ENCODE measurements at places on chromosomes 11 and 22.
A peak's percentile ranks its signal among the peaks of the same experiment; 100 is the strongest.

DNA sequence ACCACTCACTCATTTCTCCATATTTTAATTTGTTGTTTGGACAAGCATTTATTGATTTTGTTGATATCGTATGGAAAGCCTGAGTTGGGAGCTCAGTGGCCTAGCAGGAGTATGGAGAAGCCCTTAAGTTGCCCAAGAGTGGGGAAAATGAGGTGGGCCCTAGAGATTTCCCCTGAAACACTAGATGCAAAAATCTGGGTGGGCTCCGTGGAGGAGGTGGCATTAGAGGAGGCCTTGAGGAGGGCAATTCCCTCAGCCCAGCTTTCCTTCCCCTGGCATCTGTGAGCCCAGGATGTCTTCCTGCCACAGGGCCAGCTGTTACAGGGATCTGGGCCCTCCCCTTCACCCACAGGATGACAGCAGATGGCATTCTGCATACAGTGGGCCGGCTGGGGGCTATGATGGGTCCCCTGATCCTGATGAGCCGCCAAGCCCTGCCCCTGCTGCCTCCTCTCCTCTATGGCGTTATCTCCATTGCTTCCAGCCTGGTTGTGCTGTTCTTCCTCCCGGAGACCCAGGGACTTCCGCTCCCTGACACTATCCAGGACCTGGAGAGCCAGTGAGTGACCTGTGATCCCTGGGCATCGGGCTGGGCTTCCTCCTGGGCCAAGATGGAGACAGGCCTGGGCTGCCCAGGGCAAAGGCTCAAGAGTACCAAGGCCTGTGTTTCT lies 21.6 kb upstream of the SLC22A12 start:
- DNase-seq, result no peak

- no peak for DNase-seq
These were observed 25.3 kb downstream of the PPARA start for GRCh38 chr22:46175631-46176030.

DNA sequence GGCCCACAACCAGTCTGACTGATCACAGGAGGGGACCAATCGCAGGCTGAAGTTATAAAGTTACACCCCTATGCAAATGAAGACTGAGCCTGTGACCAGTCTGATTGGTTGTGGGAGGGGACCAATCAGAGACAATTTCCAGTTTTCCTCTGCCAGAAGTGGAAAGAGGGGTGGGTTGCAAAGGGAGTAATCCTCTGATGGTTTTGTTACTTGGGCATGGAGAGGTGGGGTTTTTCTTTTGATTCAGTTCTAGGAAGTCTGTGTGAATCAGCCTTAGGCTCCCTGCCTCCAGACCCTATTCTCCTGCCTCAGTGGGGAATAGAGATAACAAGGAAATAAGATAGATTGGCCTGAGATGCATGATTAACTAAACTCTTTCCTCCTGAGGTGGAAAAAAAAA lies 9.9 kb downstream of the OR6M1 start:
- no peak for DNase-seq

GRCh38 chr11:22707119-22707899 lies 40.9 kb downstream of the GAS2 start:
- no peak for DNase-seq

GRCh38 chr22:27577574-27577969 lies 224.0 kb downstream of the MN1 start:
- DNase-seq, result no peak

DNA sequence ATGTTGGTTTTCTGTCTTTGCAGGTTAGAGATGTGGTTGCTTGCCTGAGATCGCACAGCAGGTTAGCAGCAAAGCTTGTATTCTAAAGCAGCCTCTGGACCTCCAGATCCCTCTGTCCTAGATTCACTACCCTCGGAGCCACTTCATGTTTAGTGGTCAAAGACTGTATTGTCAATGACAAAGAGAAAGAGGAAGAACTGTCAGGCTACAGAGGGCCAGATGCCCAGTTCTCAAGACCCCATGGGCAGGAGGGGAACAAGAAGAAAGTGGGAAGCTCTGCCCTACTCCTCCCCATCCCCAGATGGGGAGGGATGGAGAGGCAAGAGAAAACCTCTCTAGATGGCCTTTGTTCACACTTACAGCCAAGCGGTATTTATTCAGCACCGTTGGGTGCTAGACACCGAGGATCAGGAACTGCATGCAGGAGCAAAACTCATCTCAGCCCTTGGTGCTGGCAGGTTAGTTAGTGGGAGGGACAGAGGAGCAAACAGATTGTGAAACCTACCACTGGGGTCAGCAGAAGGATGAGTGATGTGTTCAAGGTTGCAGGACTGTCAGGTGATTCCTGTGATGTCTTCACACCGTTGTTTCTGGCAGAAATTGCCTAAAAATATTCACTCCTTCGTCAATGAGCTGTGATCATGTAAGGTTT lies 38.3 kb upstream of the PTPRJ start:
- DNase-seq, result no peak

DNA sequence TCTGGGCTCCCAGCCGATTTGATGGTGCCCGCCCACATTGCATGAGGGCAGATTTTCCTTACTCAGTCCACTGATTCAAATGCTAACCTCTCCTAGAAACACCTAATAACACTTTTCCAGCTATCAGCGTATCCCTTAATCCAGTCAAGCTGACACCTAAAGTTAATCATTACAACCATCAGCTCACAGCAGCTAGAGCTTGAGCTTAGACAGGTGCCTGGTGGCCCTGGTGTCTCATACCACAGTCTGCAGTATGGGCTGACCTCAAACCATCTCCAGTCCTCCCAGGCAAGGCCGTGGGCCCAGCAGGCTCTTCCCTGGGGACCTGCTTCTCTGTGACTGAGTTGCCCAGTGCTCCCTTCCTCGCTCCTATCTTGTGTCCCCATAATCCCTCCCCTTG lies 174.4 kb upstream of the NECTIN1 start:
- DNase-seq, result no peak

DNA sequence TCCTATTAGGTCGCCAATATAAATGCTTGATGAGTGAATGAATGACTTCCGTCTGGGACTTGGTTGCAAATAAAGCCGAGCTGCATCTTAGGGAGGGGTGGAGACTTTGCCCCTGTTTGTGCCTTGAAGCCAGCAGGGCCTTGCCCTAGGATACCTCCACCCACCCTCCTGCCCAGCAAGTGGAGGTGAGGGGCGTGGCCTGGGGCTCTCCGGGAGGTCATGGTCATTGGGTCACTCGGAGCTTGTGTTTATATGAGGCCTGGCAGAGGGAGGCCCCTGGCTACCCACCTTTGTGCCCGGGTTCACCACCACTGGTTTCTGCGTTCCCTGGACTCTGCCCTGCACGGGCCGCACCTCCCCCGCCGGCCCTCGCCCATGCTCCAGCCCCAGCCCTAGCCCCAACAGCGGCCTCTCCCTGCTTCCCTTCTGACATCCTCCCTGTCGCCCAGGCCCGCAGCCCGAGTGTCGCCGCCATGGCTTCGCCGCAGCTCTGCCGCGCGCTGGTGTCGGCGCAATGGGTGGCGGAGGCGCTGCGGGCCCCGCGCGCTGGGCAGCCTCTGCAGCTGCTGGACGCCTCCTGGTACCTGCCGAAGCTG lies 4.3 kb downstream of the MPST start:
- no peak for DNase-seq

DNA sequence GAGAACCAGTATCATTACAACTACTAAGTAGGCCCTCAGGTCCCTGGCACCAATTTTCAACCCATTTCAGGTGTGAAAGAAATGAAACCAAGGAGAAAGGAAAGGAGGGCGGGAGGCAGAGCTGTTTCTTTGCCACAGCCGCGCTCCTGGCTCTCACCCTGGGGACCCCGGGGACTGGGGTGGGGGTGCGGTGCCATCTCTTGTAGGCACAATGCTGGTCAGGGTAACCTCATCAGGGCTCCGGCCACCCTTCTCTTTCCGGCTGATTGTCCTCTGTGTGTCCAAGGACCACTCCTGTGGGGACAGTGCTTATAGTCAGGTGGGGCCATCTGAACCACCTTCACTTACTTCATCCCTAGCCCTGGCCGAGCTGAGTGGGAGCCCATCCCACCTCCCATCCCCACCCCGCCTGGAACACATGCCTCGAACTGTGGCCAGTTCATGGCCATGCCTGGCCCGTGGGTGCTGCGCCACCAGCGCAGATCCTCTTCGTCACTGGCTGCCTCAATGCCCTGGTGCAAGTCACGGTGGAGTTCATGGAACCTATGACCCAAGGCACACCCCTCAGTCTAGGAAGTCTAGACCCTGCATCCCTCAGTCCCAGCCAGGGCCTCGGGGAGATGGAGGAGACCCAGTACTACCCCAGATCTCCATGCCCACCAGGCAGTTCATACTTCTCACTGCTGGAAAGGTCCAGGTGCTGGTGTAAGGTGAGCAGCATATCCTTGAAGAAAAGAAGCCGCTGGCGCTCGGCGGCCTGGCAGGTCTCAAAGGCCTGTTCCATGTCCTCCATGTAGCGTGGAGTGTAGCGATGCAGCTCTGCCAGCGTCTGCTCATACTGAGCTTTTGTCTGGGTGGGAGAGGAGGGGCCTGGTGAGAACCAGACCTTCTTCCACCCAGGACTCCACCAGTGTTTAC lies 2.3 kb upstream of the ARFGAP2 start:
- no peak for DNase-seq

- DNase-seq, result no peak
These were observed 10.7 kb downstream of the CARD10 start for GRCh38 chr22:37508431-37508992.

DNA sequence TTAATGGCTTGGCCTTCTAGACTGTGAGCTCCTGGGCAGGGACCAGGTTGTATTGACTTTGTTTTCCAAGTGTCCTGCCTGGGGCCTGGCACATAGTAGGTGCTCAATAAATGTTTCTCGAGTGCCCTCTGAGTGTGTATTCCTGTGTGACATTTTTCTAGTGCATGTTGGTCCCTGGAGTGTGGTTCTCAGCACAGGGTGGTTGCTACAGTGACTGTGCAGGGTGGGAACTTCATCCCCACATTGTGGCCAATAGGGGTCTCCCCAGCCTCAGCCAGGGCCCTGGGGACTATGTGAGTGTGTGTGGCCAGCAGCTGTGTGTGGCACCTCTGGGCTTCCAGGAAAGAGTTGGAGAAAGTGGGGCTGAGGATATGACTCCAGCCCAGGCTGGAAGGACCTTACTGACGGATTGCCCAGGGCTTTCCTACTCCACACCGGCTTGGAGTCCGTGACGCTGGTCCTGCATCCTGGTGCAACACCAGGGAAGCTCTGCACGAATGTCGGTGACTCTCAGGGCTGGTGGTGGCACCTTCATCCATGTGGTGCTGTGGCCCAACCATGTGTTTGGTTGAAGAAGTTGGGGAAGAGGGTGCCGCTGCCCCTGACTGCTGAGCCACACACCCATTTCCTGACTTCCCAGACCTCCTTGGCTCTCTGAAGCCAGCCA lies 9.0 kb upstream of the MARK2 start:
- DNase-seq, result no peak

GRCh38 chr11:63599211-63600122 lies 14.8 kb downstream of the PLAAT3 start:
- no peak for DNase-seq

GRCh38 chr11:13686776-13687175 lies 18.3 kb downstream of the FAR1 start:
- DNase-seq, result no peak

DNA sequence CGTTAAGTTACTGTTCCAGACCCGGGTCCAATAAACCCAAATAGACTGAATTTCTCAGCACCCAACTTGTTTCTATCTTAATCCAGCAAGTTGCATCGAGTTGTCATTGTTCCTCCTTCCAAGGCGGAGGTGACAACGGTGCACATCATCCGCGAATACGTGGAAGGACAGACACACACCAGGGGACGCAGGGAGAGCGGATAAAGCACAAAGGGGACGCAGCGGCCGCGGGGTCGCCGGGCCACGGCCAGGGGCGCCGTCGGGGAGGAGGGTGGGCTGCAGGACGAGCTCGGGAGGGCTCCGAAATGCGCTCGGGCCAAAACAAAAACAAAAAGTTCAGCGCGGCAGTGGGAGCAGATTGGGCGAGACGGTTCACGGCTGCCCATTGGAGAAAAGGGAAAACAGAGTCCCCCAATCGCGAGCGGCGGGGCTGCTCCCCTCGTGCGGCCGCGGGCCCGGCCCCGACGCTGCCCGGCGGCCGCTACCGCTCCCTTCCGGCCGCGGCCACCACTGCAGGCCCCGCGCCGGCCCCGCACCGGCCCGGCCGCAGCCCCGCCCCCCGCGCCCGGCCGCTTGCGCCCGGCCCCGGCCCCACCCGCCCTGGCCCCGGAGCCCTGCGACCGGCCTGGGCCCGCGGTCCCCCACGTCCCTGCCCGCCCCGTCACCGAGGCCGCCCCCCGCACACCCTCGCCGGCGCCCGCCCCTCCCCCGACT lies 518 bp downstream of the KMT5B start:
- no peak for DNase-seq

DNA sequence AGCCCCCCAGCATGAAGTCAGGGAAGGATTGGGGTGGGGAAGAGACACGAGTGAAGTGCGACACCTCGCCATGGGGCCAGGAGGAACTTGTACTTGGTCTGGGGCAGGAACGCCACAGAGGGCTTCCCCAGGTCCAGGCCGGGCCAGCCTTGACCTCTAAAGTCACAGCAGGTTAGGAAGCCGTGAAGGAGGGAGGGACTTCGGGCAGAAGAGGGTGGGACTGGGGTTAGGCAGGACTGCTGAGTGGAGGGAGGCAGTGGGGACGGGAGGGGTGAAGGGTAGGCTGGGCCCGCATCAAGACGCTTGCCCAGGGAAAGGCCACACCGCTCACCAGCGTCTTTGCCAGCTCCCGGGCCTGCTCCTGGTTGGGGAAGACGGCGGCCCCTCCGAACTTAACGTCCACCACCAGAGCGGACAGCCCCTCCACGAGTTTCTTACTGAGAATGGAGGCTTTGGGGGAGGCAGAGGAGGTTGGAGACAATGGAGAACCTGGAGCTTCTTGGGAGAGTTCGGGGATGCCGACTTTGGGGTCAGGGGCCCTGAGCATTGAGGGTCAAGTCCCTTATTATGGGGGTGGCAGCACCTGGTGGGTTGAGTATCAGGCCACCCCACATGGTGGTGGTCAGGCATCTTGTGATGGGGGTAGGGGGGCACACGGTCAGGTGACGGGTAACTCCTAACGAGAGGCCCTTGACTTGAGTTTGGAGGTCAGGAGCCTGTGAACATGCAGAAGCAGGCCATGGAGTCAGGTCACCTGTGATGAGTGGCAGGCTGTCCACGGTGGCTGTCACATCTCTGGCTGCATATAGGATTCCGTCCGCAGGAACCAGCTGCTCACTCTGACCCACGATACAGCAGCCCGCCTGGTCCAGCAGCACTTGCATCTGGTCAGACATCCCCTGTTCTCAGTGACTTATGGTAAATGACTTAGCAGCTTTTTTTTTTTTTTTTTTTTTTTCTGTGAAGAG lies 1.7 kb upstream of the SCO2 start:
- no peak for DNase-seq

DNA sequence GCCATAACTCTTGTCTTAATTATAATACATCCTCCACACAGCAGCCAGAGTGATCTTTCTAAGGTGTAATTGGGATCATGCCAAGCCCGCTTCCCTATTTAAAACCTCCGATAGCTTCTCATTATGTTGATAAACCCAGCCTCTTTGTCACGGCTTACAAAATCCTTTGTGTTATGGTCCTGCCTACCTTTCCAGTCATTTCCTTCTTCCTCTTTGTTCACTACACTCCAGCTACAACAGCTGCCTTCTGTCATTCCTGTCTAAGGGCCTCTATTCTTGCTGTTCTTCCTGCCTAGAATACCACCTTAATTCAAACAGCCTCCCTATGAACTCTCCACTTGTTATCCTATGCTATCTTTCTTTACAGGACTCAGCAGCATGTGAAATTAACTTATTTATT lies 70.6 kb upstream of the CAPRIN1 start:
- DNase-seq, result peak; percentile 85

GRCh38 chr11:13108416-13108815 lies 99.3 kb downstream of the RASSF10 start:
- DNase-seq, result no peak

- no peak for DNase-seq
These were observed 1.7 kb downstream of the ETS1 start for GRCh38 chr11:128585498-128586238.
